Stimulated activated CD8-positive, alpha-beta memory T cell treated with anti-CD3 and anti-CD28 coated beads, Interleukin-7, amount 100 ng/mL, for 1 hour (primary cell): ENCODE measurements at places on chromosomes 3 and 15.
A peak's percentile ranks its signal among the peaks of the same experiment; 100 is the strongest.

GRCh38 chr15:77402740-77403379 lies 17.0 kb downstream of the PEAK1 start:
- no peak for DNase-seq

DNA sequence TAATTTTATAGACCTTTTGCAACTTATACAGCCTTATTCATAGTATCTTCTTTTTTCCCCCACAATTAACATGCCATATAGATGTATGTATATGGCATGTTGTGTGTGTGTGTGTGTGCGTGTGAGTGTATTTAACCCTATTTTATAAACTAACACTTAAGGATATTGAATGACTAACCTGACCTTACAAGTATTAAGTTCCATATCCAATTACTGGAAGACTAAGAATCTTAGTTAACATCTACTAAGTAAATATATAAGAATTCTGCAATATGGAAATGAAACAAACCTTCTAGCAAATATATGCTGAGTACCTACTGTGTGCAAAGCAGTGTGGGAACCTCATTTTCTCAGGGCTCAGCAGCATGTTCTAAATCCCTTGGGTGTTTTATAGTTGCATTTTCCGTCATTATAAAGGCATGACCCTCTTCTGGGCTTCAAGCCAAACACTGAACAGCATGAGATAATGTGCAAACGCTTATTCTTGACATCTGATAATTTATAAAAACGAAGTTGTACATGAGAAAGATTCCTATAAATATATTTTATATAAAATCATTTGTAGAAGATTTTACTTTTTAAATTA lies 105.5 kb downstream of the NLGN1 start:
- no peak for DNase-seq

GRCh38 chr3:153679714-153680113 lies 441.5 kb upstream of the ARHGEF26 start:
- DNase-seq: no peak

- DNase-seq: no peak
Measured at GRCh38 chr3:142779591-142779990, 55.8 kb downstream of the TRPC1 start.

- DNase-seq: no peak
Measured at GRCh38 chr3:8734137-8734878, 706 bp downstream of the CAV3 start.

GRCh38 chr3:148737104-148737530 lies 39.4 kb downstream of the AGTR1 start:
- DNase-seq: no peak

GRCh38 chr15:100832149-100832942 lies 47.3 kb upstream of the ALDH1A3 start:
- DNase-seq: no peak

DNA sequence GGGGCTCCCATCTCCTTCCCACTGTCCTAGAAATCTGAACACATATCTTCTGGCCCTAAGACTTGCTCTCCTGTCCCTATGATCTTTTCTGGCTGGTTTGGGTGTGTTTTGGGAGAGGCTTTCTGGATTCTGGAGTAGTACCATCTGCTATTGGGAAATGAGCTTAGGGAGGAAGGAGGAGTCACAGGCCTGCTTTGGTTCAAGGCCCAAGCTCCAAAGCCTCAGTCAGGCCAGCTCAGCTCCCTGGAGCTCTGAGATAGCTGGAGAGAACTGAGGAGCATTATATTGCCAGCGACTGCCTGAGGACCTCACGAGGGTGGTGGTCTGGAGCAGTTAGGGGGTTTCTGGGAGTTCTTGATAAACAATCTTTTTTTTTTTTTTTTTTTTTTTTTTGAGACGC lies 18.7 kb downstream of the RASGRF1 start:
- no peak for DNase-seq

DNA sequence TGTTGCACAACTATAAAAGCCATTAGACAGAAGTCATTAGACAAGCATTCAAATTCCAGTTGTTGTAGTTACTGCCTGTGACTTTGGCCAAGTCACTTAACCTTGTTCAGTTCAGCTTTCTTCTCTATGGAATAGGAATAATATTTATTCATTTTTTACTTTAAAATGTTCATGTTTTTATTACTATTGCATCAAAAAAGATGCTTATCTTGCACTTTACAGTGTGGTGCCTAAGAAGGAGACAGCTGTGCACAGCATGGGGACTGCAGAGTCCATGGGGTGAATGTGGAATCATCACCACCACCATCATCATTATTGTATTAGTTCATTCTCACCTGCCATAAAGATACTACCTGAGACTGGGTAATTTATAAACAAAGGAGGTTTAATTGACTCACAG lies 504.2 kb downstream of the SOX2 start:
- DNase-seq: no peak

GRCh38 chr3:101574388-101575112 lies 570 bp downstream of the PCNP start:
- peak; percentile 19 for DNase-seq

GRCh38 chr3:45054196-45054857 lies 28.2 kb downstream of the CLEC3B start:
- no peak for DNase-seq

DNA sequence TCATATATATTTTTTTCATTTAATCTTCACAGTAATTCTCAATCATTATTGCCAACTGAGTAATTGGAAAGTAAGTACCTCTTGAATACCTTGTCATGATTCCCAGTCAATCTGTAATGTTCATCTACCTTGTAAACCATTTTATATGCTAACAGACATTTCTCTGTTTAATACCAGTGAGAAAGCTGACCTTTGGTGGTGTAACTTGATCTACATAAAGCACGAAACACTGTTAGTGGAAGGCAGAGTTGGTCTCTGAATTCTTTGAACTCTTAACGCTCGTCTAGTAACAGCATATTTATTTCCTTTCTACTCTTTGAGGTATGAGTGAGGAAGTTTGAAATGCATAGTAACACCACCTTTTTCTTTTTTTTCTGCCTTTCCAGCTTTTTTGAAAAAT lies 59.5 kb downstream of the SLC25A26 start:
- no peak for DNase-seq

DNA sequence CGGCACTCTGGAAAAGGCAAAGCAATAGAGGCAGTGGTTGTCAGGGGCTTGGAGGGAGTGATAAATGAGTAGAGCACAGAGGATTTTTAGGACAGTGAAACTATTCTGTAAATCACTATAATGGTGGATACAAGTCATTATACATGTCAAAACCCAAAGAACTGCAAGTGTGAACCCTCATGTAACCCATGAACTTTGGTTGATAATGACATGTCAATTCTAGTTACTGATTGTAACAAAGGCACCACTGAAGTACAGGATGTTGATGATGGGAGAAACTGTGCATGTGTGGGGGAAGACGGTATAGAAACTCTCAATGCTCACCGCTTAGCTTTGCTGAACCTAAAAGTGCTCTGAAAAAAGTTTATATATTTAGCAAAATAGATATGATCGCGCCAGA lies 36.0 kb downstream of the BTLA start:
- DNase-seq: no peak

DNA sequence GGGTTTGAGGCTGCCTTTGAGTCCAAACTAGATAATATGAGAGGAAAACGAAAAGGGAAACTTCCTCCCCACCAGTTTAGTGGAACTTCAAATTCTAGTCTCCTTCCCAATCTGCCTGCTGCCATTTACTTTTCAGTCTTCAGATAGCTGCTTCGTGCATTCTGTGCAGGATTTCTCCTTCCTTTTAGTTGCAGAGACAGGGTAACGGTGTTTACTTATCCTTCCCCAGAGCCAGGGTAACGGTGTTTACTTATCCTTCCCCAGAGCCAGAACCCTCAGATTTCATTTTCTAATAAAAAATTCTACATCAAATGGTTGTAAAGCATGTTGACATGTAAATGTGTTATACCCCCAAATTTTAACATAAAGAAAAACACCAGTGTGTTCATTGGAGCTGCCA lies 282.6 kb downstream of the VPS13C start:
- no peak for DNase-seq

- no peak for DNase-seq
Measured at GRCh38 chr3:76403556-76403955, 618.2 kb upstream of the ZNF717 start.

GRCh38 chr3:36649125-36649524 lies 115.2 kb downstream of the DCLK3 start:
- no peak for DNase-seq

DNA sequence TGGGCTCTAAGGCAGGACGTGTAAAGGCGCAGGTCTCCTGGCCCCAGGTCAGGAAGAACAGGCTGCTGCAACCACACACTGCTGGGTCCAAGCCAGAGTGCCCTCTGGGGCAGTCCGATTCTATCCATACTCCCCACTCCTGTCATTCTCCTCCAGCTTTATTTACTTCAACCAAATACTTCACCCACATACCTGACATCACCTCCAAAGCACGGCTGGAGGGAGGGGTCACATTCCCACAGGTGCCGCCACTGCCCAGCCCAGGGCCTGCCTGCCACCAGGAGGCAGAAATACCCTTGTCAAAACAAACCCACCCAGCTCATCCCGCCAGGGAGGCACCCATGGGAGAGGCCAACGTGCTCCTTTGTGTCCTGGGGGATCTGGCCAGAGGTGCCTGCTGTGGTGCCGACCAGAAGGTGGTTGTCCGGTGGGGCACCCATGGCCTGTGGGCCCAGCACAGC lies 100.4 kb downstream of the DAPK2 start:
- DNase-seq: no peak

DNA sequence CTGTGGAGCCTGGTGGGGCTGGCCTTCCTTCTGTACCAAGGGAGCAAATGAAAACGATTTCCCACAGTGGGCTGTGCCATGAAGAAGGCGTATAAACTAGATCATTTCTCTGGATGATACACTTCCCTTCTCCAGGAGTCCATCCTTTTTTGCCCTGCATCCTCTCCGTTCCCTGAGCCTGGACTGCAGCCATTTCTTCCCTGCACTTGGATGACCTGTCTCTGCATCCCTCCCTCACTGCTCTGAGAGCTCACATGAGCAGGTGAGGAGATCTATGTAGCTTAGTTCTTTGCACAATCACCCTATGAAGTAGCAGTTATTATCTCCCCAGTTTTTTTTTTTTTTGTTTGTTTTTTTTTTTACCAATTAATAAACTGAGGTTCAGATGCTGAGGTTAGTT lies 46.7 kb downstream of the IQSEC1 start:
- no peak for DNase-seq

- no peak for DNase-seq
Measured at GRCh38 chr3:34856081-34856947, 783.0 kb upstream of the ARPP21 start.

- DNase-seq: no peak
Measured at GRCh38 chr3:50316657-50317242, 5.8 kb downstream of the HYAL2 start.

- DNase-seq: no peak
Measured at GRCh38 chr3:13161771-13162535, 88.7 kb upstream of the IQSEC1 start.

- no peak for DNase-seq
Measured at GRCh38 chr15:97683831-97684230, 276.7 kb upstream of the ARRDC4 start.

DNA sequence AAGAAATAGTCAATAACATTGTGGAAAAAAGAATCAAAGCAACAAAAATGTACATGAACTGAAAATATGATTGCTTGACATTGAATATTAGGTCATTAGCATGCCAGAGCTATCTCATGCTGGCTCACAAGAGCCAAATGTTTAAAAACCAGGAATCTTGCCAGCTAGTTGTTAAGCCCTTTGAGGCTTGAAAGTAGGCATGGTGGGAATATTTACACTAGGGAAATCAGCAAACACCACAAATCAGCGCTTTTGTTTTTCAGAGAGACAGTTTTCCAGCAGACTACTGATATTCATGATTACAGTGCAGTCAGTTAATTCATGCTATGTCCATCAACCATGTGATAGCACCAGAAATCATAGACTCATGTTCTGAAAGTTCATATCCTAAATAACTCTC lies 144.8 kb downstream of the ARPP21 start:
- DNase-seq: no peak

DNA sequence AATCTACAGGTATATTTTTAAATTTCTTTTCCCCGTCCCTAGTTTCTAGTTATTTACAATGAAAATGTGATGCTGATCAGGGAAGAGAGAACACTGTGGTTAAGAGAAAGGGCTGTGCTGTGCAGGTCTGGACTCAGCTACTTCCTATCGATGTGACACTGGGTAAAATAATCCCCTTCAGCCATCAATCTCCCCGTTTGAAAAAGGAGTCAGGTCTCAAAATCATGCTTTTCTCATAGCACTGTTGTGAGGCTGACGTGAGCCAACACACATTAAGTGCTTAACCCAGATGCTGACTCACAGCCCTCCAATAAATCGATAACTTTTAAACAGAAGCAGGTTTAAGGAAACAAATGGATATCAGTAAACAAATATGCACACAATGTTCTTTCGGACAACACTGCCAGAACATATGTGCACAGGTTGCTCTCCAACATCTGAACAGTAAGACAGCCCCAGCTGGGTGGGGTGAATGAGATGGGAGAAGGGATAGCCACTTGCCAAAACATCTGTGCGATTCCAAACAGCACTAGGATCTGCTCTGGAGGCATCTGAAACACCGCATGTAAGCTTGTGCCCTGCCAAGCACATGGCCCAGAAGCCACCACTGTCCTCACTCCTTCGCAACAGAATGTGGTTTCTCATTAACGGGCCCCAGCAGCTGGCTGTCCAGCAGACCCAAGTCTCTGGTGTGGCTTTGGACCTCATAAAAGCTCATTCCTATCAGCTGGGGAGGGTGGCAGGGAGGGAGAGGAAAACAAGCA lies 143.2 kb upstream of the PRICKLE2 start:
- DNase-seq: no peak

DNA sequence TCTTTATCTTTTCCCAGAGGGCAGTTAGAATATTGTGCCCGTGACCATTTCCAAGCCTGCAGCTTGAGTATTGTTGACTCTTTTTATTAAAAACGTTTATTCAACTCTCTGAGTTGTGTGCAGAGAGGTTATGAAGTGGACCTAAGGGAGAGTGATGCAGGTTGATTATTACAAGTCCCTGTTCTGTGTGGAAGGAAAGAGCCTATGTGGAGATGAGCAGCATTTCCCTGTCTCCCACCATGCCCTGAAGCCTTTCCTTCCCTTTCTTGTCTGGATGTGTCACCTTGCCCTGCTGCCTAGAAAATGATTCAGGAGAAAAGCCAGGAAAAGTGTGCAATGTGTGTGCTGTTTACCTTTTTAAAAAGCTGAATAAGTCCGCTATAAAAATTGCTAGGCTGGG lies 19.4 kb downstream of the ZPLD1 start:
- no peak for DNase-seq

GRCh38 chr3:126758882-126759281 lies 54.8 kb downstream of the CHCHD6 start:
- DNase-seq: no peak

- no peak for DNase-seq
Measured at GRCh38 chr15:28931828-28932227, 46.1 kb downstream of the APBA2 start.

- no peak for DNase-seq
Measured at GRCh38 chr3:157618075-157618760, 115.0 kb upstream of the VEPH1 start.
